ENCODE measurements at places on chromosomes 1 and 21. TPM values are rescaled to one million over a fixed set of nuclear protein-coding genes. Genes with fewer than 3 reads are reported as not detected.

DNA sequence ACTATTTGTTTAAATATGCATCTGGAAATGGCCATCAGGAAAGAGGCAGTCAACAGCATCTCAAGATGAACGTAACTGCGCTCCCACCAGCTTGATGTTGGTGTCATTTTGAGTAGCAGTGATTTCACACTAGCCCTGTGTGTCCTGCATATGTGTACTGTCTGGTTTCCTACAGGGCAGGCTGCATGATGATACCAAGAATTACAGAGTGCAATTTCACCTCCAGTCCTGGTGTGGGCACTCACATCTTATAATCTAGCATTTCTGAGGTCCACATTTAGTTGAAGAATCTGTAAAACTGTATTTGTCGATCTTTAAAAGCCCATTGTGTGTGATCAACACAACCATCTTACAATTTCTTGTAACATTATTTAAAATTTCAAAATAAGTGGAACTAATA is 336.4 kb downstream of the PAPPA2 start:
- DNase-seq = no peak

- no peak for DNase-seq
Observed at GRCh38 chr1:193083365-193084088, 21.7 kb downstream of the GLRX2 start.

GRCh38 chr1:29323636-29324035 is 87.3 kb downstream of the PTPRU start:
- DNase-seq = no peak

DNA sequence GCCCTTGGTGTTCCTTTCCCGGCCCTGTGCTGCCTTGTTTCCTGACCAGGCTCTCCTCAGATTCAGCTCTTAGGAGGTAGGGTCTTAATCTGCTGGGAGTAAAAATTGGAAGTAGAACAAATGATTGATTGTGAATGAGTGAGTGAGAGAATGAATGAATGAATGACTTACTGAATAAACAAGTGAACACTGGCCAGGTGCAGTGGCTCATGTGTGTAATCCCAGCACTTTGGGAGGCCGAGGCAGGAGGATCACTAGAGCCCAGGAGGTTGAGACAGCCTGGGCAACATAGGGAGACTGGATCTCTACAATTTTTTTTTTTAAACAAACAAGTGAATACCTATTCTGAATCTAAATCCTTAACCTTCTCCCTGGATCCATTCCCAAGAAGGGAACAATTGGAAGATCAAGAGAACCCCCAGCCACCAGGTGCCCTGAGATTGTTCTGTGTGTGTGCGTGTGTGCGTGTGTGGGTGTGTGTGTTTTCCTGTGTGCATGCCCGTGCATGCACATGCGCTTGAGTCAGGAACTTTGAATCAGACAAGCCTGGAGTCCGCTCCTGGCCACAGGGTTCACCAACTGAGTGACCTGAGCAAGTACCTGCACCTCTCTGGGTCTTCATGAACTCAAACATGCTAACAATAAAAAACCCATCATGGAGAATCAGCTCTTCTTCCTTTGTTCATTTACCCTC is 24.3 kb upstream of the CITED4 start:
- no peak for DNase-seq

- peak; percentile 27 for DNase-seq
Observed at GRCh38 chr1:160768295-160768657, 27.7 kb upstream of the LY9 start.

GRCh38 chr1:29579821-29580425 is 343.6 kb downstream of the PTPRU start:
- DNase-seq = no peak

DNA sequence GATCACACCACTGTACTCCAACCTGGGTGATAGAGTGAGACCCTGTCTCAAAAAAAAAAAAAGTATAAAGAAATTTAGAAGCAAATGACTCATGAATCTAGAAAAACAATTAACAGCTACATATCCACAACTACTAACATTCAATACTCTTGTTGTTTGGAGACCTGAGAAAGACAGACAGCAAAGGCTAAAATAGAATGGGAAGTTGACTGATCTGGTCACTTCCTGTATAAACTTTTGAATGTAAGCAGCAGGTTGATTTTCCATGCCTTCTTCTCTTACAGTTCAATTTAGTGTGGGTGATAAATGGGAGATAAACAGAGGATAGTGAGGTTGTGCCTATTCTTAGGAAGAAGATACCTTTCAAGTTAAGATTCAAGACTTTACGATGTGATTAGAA is 85.2 kb downstream of the TGFB2 start:
- no peak for DNase-seq

- no peak for DNase-seq
Observed at GRCh38 chr1:86104606-86105532, 51.7 kb downstream of the COL24A1 start.

GRCh38 chr1:11576109-11576875 is 77.9 kb downstream of the FBXO2 start:
- no peak for DNase-seq

- no peak for DNase-seq
Observed at GRCh38 chr21:45607021-45607908, 36.3 kb upstream of the PCBP3 start.

- DNase-seq = no peak
Observed at GRCh38 chr1:232459826-232460225, 170.1 kb downstream of the SIPA1L2 start.

Gene CNR2
- not detected for total RNA-seq

Gene LIN9
- 19.5 TPM for total RNA-seq

Gene VSIG8
- not detected for total RNA-seq

Gene KPNA6
- total RNA-seq = 75.9 TPM

All from left ventricle myocardium inferior (tissue), 1 donor.